ENCODE measurements at places on chromosomes 1 and 21.

DNA sequence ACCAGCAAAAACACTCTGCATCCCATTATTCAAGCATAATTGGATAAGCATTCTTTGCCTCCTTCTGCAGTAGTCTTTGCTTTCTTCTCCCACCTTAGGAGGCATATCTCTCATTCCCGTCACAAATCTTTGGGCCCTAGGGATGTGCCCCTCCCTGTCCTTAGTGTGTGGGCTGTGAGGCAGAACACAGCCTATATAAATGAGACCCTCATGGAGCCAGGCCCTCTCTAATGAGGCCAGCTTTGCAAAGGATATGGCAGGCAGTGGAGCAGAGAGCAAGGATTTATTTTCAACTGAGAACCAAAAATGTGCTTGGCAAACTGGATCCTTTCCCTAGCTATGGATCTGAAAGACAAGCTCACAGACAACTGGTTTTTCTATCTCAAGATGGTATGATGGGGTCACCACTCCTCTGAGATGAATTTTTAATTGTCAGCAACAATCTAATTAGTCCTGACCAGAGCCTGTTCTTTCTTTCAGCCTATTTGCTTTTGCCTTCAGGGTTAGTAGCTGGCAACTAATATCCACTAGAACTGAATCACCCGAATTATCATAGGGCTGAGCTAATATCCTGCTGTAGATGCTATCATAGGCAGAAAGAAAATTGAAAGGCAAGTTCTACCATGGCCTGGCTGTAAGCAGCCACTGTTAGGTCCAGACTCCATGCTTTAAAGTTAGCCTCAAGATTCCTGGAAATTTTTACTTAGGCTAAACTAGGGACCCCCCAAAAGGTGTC lies 134.2 kb downstream of the SYT2 start:
- DNase-seq: no peak

GRCh38 chr1:14739082-14739832 lies 140.8 kb downstream of the KAZN start:
- no peak for DNase-seq

GRCh38 chr21:45747802-45748445 lies 104.4 kb downstream of the PCBP3 start:
- DNase-seq: peak; percentile 82

DNA sequence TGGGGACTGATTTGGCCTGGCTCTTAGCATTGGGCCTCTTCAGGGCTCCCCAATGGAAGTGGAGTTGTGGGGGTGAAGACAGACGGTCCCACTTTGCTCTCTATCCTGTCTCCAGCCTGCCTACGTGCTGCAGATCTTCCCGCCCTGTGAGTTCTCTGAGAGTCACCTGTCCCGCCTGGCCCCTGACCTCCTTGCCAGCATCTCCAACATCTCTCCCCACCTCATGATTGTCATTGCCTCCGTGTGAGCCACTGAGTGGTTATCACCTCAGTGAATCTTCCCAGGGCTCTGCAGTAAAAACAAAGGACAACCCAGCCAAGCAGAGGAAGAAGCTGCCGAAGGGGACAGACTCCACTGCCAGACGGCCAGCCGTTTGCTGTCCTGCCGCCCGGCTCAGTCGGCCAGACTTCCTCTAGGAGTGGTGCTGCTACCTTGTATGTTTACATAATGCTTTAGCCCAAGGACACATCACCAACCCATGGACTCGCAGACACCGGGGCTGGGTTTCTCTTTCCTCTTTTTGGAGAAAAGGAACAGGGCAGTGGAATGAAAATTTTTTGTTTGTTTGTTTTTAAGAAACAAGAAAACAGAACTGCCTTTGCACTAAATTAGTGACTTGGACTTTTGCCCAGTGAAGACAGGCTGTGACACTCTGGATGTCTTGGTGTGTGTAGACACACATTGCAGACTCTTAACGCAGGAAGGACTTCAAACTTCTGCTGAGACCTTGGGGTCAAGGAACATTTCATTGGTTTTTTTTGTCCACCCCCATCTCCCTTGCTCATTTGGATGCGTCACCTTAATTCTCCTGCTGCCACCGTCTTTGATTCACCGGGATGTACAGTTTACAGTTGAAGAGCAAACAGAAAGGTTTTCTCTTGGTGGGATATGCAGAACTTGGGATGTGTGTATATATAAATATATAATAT lies 36.5 kb downstream of the ZBTB17 start:
- DNase-seq: no peak

- DNase-seq: no peak
Observed at GRCh38 chr1:7341145-7341905, 429.8 kb upstream of the VAMP3 start.

GRCh38 chr1:68128820-68129219 lies 78.4 kb upstream of the DIRAS3 start:
- DNase-seq: no peak

DNA sequence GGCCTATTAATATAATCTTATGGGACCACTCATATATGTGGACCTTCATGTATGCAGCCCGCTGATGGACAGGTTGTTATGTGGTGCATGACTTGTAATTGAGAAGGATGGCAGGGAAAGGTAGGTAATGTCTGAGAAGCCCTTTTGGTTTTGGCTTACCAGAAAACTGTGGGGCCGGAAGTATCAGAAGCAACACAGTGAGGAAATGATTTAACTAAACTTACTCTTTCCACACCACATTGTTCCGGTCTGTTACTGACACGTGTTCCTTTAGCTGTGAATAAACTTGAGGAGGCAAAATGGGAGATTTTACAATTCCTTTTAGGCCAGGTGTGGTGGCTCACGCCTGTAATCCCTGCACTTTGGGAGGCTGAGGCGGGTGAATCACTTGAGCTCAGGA lies 32.4 kb downstream of the KIF1B start:
- no peak for DNase-seq

DNA sequence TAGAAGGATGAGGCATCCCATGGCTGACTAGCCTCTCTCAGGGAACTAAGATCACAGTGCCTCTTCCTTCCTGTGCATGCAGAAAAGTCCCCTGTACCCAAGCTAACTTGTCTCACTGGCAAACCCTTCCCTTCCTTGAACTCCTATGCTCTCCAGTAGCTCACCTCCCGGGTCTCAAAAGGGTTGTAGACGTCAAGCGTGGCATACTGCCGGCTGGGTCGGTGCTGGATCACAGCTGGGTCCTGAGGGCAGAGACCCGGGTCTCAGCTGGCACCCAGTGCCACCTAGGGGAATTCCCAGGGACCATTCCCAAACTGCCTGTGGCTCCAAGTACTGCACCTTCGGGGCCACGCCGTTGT lies 688 bp downstream of the SCAMP3 start:
- no peak for DNase-seq

GRCh38 chr1:232017057-232017456 lies 390.5 kb downstream of the DISC1 start:
- no peak for DNase-seq

DNA sequence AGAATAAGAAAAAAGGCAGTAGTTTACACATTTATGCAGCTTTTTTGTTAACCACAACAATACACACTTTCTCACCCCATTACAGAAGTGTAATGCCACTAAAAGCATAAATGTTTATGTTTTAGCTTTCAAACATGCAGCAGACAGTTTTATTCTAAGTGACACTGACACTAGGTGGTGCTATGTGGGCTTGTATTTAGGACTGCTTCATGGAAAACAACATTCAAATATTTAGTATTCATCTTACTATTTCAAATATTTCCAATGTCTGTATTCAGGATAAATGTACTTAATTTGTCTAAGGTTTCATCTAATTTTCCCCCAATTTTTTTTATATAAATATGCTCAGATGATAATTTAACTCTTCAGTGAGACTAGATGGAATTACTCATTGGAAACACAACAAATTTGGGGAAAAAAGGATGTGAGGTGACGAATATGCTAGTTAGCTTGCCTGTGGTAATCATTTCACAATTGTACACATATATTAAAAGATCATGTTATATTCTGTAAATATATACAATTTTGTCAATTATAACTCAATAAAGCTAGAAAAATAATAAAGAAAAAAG lies 71.4 kb downstream of the USP1 start:
- DNase-seq: peak; percentile 21

GRCh38 chr1:16207318-16208269 lies 4.9 kb downstream of the ARHGEF19 start:
- DNase-seq: no peak

DNA sequence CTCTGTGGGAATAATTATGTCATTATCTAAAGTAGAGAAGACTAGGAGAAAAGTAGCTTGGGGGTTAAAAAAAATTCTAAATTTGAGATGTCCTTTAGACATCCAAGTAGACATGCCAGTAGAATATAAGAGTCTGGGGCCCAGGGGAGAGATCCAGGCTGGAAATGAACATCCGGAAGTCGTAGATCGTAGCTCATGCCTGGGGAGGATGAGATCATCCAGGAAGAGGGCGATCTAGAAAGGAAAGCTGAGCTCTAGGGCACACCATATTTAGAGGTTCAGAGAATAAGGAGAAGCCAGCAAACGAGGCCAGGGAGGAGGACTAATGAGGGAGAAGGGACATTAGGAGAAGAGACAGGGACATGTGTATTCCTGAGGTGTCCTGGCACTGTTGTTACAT lies 12.2 kb downstream of the NGF start:
- no peak for DNase-seq

DNA sequence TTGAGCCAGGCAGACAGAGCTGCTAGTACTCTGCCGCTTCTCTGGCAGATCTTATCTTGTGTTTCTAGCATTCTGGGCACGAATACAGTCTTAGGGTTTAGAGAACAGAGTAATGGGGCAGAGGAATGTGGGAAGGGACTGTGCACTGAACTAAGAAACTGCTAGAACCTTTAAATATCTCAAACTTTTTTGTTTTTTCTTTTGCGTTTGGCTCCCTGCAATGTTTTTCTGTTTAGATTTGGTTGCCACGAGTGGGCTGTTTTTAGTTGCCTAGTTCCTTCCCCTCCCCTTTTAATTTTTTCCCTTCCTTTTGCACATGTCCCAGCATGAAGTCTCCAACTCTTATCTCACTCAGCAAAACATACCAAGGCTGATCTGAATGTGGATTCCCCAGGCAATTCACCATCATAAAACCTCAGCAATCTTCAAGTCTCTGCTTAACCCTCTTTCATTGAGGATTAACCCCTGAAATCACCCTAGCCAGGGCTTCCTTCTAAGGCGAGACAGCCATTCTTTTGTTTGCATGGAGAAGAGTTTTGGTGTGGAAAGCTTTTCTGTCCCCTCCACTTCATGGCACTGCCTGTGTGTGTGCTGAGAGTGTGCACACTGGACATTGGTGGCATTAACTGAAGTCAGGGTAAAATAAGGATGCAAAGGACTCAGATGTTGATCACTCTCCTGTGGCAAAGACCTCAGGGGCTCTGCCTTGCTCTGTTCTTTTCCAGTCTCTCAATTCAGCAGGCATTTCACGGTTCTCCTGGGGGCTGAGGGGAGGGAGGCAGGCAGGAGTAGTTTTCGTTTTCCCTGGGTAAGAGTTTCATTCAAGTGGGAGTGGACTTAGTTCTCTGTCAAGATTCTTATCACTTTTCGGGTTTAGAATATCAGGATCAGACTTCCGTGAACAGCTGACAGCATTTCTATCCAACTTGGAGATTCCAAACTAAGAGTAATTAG lies 2.8 kb upstream of the ATF3 start:
- no peak for DNase-seq

- no peak for DNase-seq
Observed at GRCh38 chr1:94602316-94602715, 60.8 kb upstream of the F3 start.

DNA sequence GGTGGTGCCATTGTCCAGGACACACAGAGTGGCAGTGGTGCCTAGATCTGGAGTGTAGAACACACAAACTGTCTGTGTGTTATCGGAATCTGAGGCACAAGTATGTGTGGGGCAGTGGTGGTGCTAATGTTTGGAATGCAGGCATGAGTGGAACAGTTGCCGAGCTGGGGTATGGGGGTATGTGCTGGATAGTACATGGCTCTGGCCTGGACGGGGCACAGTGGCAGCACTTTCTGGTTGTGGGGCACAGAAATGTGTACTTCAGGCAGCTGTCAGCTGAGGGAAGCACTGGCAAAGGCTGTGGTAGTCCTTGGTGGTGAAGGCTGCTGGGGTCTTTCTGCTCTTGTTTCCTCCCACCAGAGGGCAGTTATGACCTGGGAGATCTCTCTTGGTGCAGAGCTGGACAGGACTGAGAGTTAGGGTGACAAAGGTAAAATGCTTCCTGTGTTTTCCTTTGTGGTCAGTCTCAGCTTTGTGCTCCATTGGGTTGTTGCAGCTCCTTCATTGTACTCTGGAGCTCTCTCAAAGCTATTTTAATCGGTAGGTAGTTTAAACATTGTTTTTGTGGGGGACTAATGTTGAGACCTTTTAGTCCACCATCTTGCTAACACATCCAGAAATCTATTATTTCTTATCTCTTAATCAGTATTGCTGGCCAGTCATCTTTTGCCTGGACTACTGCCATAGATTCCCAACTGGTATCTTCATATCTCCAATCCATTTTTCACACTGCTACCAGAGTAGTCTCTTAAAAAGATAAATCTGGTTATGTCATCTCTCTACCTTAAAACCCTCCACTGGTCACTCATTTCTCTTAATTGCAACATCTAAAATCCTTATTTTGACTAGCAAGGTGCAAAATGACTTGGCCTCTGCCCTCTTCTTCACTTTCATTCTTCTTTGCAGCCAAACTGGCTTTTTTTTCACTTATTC lies 83.9 kb upstream of the NBPF4 start:
- no peak for DNase-seq

GRCh38 chr1:114892194-114892918 lies 37.7 kb downstream of the SYCP1 start:
- no peak for DNase-seq

DNA sequence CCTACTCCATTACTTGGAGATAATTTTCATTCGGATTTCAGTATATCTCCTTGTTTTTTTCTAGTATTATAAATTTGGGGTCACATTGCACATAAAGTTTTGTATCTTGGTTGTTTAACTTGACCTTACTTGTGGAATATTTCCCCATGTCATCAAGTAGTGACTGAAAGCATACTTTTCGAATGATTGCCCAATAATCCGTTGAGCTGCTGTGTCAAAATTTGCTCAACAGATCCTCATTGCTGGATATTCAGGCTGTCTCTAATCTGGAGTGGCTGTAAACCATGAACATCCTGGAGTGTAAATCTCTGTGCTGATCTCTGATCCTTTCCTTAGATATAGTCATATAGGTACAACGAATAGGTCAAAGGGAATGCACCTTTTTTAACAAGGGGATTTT lies 4.9 kb downstream of the NIPAL3 start:
- no peak for DNase-seq

- DNase-seq: no peak
Observed at GRCh38 chr21:44024887-44025353, 12.8 kb downstream of the TRAPPC10 start.

GRCh38 chr21:45875416-45875760 lies 106.2 kb upstream of the COL6A1 start:
- no peak for DNase-seq

DNA sequence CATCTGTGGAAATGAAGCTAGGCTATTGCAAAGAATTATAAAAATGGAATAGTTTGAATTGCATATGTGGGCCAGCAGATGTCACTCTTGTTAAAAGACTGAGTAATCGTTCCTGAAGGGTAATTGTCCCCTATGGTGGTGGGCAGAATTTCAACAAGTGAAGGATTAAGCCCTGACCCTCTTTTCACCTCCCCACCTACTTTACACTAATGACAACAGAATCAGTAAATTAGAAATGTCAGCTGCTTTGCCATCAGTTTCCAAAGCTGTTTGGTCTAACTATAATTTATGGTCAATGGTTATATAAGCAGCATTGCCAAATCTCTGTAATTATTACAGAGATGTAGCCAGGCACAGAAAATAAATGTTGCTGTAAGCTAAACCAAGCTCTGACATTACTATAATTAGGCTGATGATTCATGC lies 898.6 kb downstream of the AMY1C start:
- DNase-seq: peak; percentile 10

- DNase-seq: peak; percentile 35
Observed at GRCh38 chr1:148353461-148354283, 129.4 kb downstream of the PPIAL4G start.

- DNase-seq: peak; percentile 5
Observed at GRCh38 chr1:97820470-97821188, 100.2 kb downstream of the DPYD start.

Measured in RWPE1 (cell line).